ENCODE measurements at places on chromosomes 7 and 10.

GRCh38 chr10:132698761-132699391 is 87.1 kb downstream of the NKX6-2 start:
- DNase-seq: no peak

DNA sequence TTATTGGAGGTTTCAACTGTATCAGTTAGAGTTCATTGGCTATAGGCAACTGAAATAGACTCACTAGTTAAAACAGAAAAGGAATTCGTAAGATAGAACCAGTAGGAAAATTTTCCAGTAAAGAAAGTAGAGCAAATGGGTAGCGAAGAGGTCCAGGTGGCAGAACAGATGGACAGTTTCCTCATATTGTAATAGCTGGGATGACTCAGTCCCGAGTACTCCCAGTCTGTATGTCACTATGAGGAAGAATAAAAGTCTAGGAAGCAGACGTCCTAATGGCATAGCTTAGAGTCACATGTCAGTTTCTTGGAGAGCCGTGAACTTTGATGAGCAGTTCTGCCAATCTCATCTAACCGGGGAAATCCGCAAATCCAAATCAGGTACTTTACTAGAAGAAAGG is 95.3 kb downstream of the RNF32 start:
- no peak for DNase-seq

DNA sequence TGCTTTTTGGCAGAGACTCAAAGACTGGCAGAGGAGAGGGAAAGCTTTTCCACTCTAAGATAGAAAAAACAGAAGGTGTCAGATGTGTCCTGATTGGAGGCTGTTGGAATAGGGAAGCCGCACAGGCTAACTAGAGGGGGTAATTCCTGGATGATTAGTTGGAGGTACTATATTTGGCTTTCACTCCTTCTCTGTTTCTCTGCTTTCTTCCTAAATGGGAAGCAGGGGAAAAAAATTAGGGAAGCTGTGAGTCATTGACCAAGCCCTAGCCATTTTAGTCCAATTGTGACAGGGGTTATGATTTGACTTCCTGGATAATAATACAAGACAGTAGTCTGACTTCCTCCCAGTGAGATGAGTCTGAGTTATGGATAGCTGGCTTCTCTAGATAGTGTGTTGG is 475.2 kb upstream of the CELF2 start:
- DNase-seq: no peak

GRCh38 chr10:88127269-88127668 is 263.8 kb downstream of the PTEN start:
- no peak for DNase-seq

DNA sequence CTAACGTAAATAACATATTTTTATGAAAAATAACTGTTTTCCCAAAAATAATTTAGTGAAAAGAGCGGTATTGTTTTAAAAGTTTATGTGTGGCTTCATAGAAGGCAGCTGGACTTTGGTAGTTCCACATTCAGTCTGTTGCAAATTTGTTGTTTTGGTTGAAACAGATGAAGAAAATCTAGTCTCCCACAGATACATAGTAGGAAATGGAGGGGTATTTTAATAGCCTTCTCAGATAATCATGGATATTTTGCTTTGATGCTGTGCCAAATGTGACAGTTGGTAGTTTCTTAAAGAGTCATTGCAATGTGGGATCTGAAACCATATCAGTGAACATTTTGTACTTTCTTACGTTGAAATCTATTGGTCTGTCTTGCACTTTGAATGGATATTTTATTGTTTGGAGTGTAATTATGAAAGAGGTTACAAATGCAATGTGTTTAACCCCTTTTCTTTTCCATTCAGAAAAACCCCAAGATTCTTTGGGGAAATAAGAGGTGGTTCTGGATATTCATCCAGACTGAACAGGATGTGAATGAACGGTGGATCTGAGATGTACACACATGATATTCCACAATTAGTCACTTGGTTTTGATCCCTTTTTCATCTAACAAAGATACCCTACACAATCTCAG is 10.4 kb downstream of the ZNF365 start:
- DNase-seq: no peak

GRCh38 chr10:132707121-132707775 is 78.7 kb downstream of the NKX6-2 start:
- DNase-seq: no peak

DNA sequence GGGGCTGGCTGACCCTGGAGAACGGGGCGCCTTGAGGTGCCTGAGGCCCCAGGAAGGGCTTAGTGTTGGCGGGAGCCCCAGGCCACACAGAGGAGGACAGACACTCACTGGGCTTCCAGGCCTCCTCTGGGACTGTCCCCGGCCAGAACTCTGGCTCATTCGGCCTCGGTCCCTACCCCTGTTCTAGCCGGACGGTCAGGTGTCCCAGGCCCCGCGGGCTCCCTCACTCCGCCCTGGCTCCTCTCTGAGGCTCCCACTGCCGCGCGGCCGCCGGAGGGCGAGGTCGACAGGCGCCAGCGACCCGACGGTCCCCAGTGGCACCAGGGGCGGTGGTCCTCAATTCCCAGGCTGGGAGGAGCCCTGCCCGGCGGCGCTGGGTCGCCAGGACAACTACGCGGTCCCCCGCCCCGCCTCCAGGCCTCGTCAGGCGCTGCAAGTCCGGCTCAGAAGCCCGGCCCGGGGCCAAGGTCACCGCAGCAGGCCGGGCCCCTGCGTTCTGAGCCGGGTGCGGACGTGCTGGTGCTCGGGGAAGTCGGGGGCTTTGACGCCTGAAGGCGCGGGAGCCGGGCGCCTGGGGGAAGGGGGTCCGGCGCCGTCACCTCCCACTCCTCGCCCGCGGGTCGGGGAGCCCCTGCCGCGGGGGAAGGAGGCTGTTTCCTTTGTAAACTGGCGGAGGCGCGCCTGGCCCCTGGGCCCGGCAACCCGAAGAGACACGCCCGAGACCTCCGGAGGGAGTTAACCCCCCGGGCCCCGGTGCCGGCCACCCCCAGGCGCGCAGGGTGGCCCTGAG is 1.1 kb upstream of the PWWP2B start:
- DNase-seq: no peak

DNA sequence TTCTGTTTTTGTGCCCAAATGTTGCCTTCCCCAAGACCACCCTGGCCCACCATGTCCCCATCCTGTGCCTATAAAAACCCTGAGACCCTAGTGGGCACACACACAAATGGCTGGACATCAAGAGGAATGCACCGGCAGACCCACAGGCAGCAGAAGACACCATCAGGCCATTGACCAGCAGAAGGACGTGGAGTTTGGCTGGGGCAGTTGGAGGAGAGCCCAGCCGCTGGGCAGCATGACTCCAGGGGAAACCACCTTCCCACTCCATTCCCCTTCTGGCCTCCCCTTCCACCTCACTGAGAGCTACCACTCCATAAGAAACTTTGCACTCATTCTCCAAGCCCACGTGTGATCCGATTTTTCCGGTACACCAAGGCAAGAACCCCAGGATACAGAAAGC is 309.2 kb downstream of the CAMK1D start:
- DNase-seq: no peak

- DNase-seq: no peak
Observed at GRCh38 chr7:32587411-32587948, 92.2 kb downstream of the AVL9 start.

- no peak for DNase-seq
Observed at GRCh38 chr7:133808493-133808866, 318.7 kb upstream of the LRGUK start.

GRCh38 chr10:60731134-60731885 is 47.0 kb upstream of the CDK1 start:
- no peak for DNase-seq

GRCh38 chr10:21010615-21011014 is 113.5 kb upstream of the NEBL start:
- no peak for DNase-seq
